Upper lobe of left lung (tissue), 6 donors: ENCODE measurements at places on chromosomes 2 and 18.
A peak's percentile ranks its signal among the peaks of the same experiment; 100 is the strongest.

DNA sequence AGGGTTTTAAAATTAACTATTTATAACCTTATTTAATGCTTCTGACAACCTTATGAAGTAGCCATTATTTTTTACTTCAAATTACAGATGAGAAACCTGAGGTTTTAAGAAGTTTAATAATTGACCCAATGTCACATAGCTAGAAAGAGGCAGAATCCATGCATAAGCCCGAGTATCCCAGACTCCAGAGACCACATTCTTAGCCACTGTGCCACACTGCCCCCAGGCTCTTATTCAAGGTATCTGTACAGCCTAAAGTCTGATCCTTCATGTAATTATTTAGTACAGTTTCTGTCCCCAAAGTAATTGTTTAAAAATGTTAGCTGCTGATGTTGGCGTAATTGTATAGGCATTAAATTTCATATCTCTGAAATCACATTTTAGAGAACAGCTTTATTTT, 124.7 kb upstream of the LRRTM1 start:
- no peak for DNase-seq

- DNase-seq = peak; percentile 27
These were observed 8.0 kb upstream of the SPEG start for GRCh38 chr2:219426534-219427136.

DNA sequence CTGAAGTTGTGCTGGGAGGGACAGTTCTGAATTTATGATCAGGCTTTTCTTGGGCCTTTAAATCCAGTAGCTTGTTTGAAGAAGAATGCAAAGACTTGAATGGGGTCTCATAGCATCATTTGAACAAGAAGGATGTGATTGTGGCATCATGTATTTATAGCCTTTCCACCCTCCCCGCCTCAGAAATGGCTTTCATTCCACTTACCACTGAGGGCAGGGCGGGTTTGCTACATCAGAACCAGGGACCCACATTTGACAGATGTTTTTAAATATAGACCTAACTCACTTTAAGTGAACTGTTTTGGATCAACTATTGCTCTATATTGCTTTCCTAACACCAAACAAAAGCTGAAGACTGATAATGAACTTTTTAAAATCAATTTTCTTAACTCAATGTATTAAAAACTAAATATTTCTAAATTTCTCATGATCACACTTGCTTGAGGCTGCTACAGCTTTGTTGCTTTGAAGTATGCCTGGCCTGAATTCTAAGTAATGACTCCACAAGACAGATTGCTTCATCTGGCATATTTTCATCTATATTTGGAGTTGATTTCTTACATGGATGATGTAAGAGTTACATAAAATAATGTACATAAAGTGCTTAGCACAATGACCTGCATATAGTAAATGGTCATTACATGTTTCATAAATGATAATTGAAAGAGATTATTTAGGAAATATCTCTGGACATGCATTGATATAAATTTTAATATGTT, 1552.9 kb upstream of the SLC39A10 start:
- DNase-seq = no peak

GRCh38 chr2:20758997-20759396, 63.9 kb downstream of the LDAH start:
- no peak for DNase-seq

GRCh38 chr18:26479065-26479680, 69.2 kb downstream of the KCTD1 start:
- peak; percentile 52 for DNase-seq

- no peak for DNase-seq
These were observed 27.9 kb downstream of the NOL10 start for GRCh38 chr2:10661846-10662245.
